ENCODE measurements at places on chromosomes 3 and 15.

DNA sequence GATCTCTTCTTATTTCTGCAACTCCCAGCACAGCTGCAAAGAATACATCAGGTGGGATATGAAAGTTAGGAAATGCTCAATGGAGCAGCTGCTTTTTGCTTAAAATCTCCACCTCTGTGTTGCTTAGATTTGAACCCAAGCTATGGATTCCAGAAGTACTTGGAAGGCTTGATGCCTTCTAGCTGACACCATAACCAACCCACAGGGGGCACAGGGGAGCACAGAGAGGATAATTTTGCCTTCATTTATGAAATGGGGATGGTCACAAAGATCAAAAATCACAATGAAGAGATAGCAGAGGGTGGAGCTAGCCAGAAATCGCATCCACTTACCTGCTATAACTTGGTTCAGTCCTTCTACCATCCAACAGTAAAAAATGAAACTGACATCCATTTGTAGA, 75.7 kb downstream of the DUT start:
- DNase-seq = no peak

DNA sequence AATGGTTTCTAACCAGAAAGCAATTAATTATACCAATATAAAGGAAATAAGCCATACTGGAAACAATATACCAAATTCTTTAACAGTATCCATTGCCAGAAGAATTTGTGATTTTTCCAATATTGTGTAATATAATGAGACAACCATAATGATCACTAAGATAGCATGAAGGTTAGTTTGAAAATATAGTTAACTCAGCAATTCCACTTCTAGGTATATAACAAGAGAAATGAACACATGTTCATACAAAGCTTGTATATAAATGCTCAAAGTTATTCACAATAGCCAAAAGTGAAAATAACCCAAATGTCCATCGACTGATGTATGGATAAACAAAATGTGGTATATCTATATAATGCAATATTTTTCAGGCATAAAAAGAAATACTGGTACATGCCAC, 369.1 kb downstream of the TBC1D5 start:
- no peak for DNase-seq

DNA sequence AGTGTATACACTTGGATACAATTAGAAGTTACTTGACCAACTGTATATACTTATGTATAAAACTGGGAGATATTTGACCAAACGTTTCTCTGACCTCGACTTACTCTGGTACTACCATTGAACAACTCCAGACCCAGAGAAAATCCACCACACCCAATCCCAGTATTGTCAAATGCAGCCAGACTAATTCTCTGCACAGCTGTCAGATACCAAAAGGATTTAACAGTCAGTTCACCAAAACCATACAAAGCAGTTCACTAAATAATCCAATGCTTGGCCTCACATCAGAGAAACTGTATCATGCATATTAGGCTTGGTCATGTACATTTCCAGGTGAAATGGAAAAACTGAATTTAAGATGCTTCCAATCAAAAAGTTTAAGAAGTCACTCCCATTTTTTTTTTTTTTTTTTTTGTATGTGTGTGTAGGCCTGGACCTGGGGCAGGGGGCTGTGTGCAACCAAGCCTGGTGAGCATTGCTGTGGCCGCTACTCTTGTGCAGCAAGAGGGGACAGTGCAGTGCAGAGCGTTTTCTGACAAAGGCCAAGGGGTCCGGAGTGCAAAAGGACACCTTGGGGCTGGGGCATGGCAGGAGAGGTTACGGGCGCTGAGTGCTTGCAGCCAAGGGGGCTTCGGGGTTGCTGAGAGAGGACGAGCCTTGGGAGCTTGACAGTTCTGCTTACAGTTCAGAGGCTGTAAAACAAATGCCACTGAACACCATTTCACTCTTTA, 1.4 kb downstream of the TOMM70 start:
- DNase-seq = no peak

GRCh38 chr3:127329631-127330285, 41.9 kb upstream of the PRR20G start:
- no peak for DNase-seq

DNA sequence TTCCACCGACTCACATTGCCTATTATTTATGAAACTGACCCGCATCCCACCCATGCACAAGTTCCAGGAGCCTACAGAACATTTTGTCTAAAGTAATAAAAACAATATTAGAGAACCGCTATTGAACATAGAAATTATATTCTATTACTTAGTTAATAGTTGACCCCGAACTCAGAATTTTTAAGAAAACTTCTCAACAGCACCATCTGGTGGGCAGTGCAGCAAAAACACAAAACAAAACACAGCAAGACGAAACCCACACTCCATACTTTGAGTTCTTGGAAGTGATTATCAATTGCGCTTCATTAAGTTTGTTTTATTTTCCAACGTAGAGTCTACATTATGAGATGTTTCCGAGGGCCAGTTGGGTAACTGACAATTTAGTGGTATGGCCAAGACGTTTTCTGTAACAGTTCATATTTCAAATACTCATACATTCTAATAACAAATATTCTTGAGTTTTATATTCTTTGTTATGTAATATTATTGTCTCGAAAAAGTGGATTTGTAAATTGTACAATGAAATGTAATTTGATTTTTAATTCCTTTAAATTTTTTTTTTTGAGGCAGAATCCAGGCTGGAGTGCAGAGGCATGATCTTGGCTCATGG, 24.0 kb upstream of the C3orf70 start:
- peak; percentile 34 for DNase-seq

- DNase-seq = no peak
These were observed 24.9 kb upstream of the SENP5 start for GRCh38 chr3:196842567-196843434.

GRCh38 chr3:134251731-134252391, 1.2 kb upstream of the RYK start:
- DNase-seq = no peak

- DNase-seq = no peak
These were observed 2.2 kb downstream of the NEO1 start for GRCh38 chr15:73054417-73054953.

DNA sequence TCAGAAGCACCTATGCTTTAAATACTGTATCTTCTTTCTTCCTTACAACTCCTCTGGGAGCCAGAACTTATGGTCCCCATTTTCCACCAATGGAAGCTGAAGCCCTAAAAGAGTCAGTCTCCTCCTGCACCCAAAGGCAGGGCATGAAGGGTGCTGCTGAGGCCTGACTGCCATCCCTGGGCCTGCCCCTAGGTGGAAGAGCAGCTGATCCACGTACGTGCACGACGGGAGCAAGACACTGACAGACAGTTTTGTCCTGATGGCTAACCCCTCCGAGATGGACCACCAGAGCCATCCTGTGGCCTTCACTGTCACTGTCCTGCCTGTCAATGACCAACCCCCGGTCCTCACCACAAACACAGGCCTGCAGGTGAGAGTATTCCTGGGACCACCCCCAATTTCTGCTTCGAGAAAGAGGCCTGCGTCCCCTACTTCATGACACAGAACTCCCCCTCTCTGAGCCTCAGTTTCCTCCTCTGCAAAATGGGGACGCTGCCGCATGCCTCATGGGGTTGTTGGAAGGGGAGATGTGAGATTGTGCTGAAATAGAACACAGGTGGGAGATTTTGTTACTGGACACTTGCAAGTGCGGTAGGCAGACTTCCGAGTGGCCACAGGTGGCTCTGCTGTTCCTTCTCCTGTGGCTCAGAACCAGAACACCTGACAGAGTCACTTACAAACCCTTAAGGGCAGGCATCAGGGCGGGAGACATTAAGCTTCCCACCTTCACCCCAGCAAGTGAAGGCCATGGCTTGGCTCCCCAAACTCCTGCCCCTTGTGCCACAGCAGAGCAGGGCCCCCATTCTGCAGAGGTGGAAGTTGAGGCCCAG, 175.4 kb downstream of the TBC1D2B start:
- DNase-seq = no peak

GRCh38 chr3:193641440-193641775, 48.4 kb downstream of the OPA1 start:
- no peak for DNase-seq

GRCh38 chr3:72442759-72443158, 405.5 kb downstream of the SHQ1 start:
- DNase-seq = no peak

DNA sequence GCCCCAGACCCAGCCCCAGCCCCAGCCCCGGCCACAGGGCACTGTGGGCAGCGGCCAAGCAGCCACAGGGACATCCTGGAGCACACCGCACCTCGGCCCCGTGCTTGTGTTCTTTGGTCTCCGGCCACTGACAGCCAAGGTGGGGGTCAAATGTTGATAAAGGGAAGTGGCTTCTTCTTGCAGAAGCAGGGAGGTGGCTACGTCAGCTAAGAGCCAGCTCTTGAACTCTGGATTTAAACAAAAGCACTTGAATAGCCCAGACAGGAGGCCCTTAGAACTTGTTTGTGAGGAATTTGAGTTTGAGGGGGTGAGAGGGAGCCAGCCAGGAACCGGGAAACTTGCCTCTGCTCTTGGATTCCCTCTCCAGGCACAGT, 135.8 kb upstream of the ABHD17C start:
- no peak for DNase-seq

DNA sequence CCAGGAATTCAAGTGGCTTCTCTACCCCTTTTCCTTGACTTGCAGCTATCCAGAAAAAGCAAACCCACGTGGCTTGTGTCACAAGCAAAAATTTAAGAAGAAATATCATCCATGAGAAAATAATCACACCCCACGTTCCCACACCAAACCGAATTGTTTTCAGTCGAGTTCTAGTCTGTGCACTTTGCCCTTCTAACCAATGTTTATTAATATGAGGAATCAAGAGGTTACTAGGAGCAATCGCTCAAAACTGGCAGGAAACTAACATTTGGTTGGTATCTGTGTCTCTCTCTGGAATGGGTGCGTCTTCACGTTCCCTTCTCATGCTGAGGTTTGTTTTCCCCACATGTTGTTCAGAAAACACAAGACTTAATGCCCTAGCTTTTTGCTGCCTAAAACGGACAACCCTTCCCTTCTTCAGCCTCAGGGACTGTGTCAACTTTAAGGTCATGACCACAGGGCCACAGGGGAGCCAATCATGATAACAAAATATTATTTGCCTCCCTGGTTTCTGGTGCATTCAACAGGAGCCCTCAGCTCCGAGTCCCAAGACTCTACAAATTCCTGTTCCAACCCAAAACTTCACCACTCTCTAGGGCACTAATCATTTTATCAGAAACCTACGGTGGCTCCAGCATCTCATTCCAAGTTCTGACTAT, 41.4 kb upstream of the LMCD1 start:
- no peak for DNase-seq

DNA sequence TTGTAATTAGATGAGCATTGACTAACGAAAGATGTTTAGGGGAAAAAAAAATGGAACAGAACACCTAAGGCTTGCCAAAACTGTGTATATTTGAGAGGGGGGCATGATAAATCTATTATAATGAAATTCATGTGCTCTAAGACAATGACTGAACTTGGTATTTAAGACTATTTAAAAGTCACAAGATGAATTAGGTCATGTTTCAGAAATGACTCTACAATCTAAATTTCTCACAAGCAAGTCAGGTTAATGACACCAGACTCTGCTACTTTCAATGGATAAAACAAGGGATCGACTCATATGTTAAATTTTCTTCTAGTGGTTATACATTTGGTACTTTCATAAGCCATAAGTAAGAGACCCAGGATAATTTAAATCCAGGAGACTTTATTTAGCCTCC, 78.4 kb downstream of the DUT start:
- DNase-seq = no peak

- DNase-seq = no peak
These were observed 23.0 kb downstream of the TKT start for GRCh38 chr3:53232641-53233377.

DNA sequence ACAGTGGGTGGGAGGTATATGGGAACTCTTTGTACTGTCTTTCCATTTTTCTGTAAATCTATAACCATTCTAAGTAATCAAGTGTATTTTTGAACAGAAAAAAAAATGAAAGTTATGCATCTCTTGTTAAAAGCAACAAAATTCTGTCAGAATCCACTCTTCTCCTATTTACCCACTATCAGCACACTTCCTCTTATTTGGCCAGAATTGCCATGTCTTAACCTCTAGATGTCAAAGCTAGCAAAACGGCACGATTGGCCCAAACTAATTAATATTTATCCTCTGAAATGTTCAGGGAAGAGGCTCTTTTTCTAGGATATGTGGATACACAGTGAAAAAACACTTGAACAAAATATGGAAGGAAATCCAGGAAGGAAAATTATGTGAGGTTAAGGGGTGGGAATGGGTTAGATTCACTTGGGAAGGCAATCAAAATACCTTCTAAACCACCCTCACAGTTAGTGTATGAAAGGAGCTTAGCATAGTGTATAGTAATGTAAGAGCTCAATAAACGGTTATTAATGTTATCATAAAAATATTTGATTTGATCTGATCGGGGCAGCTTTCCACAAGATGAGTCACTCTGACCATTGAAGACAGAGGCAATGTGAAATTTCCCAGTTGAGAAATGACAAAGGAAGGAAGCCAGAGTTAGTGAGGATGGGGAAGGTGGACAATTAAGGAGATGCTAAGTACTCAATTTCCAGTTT, 20.1 kb upstream of the TGFBR2 start:
- DNase-seq = peak; percentile 50

- DNase-seq = peak; percentile 69
These were observed 45.0 kb downstream of the MYO5A start for GRCh38 chr15:52483707-52484106.

DNA sequence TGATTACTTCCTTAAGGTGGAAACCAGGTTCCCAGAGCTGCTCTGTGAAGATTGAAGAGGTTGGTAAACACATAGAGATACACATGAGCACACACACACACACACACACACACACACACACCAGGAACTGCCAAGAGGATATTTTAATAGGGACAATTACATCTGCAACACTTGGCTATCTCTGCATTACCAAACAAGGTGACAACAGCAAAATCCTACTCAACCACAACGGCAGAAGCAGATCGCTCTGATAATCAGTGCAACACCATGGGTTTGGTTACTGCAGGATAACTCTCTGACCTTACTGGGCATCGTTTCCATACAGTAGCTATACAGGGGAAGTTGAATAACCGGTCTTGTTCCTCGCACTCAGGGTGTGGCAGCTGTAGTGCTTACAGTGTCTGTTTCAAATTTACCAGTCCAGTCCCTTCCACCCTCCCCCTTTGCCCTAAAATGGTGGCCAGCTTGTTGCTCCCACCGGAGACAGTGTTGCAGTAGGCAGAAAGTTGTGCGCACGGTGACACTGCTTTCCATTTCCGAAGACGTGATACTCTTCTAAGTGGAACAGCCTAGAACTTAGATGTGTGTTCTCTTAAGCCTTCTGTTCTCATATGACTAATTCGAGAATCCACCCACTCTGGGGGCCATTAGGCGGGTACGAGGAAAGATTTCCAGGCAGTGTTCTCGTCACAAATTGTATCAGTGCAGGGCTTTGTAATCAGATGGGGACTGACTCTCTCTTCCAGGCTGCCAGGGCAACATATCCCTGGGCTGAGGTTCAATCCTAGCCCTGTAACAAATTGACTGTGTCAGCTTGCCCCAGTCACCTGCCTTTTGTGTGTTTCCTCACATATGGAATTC, 176.2 kb downstream of the P3H2 start:
- DNase-seq = no peak

DNA sequence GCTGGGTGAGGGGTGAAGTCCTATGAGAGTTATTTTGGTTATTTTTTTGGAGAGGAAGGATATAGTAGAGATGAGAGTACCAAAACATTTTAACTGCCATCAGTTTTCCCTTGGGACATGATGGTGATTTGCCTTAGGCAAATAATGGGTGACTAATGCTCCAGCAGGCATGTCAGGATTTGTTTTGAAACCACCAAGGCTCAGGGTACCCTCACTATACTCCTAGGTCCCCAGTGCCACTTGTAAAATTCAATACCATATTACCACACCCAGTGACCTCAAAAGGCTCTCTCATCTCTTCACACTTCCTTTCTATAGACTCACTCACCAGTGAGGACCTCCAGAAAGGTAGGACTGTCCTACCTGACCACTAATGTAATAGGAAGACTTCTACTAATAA, 83.6 kb downstream of the WDR72 start:
- DNase-seq = no peak
